ENCODE measurements at places on chromosomes 3 and 15.

DNA sequence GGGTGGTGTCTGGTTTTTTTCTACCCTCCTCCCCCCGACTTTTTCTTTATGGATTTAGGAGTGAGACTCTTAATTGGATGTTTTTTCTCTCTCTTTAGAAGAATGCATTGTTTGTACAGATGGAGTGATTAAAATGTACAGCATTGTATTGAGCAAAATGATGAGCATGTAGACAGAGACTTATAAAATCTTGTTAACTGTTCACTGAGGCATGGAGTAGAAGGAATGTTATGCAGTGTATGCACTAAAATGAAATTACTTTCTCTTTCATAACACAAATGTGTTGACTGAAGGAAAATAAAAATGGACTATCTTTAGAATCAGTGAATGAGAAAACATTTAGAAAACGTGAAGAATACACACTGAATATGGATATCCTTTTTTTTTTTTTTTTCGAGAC, 39.8 kb downstream of the ZFAND6 start:
- no peak for DNase-seq

DNA sequence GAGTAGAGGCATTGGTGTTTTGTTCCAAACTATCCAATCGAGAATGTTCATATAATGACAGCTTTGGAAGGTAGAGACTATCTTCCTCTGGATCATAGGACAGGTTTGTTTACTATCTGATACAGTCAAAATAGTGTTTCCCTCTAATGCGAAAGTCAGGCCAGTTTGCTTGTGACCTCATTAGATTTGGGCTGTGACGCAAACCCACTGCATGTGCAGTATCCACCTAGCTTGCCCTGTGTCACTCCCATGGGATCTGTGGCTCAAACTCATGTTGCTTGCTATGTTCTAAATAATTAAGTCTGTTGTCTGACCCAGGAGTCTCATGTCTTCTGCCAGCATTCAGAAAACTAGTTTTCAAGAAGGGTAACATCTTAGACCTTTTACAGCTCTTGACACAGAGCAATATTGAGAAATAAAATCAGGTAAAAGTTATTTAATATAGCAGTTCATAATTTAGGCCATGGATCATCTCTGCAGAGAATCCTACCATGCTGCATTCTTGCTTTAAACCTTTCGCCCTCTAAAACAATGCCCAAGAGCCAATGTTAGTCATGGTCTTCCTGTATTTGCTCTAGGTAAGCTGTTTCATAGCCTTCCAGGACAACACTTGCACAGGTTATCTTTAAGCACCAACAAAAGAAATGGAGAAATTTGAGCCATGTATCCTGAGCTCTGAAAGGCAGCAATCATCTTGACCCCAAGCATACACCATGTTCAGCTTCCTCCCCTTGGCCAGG, 26.4 kb downstream of the NIT2 start:
- no peak for DNase-seq

- DNase-seq = no peak
These were observed 16.3 kb downstream of the PPP2R3A start for GRCh38 chr3:135981701-135982403.

DNA sequence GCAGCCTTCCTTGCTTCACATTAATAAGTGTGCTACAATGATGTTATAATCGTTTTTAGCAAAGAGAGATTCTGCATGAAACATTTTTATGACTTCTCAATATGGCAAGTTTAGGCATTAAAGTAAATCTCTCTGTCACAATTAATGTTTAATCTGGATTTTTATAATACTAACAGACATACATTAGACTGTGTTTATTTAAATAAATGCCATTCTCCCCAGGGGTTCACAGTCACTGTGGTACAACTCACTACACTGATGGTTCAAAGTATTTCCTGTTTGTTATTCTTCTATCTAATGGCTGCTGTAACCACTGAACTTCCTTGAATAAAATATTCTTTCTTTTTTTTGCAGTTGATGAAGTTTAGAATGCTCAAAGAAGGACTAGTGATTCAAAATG, 59.0 kb downstream of the SLC12A1 start:
- DNase-seq = no peak

DNA sequence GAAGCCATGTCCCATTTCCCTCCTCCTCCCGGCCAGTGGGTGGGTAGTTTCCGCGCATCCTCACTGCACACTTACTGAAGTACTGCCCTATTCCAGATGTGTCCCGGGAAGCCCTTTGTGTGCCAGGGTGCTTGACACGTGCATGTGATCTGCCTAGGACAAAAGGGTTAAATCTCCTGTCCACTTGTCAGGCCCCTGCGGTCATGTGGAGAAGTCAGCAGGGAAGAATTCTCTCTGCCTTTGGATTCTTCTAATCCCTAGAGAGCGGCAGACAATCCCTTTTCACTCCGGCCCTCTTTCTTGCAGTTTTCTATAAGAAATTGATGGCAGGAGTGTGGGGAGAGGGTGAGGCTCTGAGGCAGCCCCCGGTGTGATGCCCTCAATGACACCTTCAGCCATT, 19.8 kb downstream of the ST8SIA2 start:
- no peak for DNase-seq

GRCh38 chr15:57079446-57079845, 161.0 kb downstream of the TCF12 start:
- DNase-seq = no peak

- DNase-seq = no peak
These were observed 602.1 kb downstream of the MAGI1 start for GRCh38 chr3:65436580-65436979.

- DNase-seq = no peak
These were observed 2.6 kb downstream of the SLMAP start for GRCh38 chr3:57758686-57759085.

- DNase-seq = no peak
These were observed 43.9 kb downstream of the MEIS2 start for GRCh38 chr15:37056177-37057121.

DNA sequence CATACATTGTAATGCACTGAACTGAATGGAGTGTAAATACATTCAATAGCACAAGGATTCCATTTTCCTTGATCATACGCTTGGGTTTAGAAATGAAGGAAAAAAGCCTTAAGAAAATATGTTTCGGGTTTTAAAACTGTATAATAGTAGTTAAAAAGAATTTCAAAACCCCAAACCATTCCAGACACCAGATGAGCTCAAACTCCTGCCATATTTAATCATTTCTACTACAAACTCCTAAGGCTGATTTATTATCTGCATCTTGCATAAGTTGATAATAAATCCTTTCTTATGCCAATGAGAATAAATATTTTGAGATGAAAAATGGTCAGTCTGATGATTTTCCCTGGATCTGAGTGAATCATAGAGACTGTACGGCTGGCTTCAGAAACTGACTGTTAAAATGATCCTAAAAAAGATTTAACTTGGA, 51.0 kb downstream of the NR1D2 start:
- no peak for DNase-seq

GRCh38 chr3:160738048-160738447, 18.0 kb upstream of the PPM1L start:
- no peak for DNase-seq

DNA sequence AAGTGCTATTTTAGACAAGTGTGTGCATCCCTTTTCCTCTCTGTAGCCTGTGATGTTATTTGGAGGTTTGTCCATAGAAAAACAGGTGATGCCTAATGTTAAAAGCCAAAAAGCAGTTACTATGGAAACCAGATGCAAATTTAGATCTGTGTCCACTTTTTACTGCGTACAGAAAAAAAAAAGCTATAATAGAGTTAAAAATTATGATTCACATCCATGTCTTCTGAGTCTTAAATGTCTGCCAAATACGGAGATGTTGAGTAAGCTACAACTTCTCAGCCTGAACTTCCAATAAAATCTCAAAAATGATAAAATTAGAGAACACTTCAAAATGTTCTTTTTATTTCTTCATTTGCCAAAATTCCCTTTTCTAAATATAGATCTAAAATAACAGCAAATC, 74.2 kb upstream of the GAP43 start:
- DNase-seq = no peak

DNA sequence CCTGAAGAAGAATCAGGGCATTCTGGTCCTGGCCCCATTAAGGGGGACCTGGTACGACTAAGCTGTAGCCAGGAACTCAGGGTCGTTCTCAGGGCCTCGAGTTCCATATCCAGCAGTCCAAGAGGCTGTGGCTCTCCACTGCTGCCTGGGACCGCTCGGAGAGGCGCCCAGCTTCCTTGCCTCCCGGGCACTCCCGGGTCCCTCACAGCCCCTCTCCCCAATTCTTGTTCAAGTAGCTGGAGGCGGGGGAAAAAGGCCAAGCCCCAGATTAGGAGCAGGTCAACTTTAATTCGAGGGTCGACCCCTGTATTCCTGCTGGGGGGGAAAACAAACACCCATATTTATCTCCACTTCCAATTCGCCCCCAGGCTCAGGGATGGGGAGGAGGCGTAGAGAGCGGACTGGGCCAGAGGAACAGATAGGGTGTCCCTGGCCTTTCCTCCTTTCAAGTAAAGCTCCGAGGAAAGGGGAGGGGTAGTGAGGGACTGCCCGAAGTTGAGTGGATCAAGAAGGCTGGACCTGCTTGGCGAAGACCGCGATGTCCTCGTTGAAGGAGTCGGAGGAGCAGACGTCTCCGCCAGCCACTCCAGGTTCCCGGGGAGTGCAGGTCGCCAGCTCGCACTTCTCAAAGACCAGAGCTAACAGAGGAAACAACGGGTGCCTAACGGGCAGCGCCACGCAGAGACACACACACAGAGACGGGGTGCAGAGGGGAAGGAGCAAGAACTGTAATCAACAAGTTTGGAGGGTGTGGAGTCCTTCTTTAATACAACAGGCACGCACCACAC, 4.4 kb downstream of the MEIS2 start:
- DNase-seq = no peak

DNA sequence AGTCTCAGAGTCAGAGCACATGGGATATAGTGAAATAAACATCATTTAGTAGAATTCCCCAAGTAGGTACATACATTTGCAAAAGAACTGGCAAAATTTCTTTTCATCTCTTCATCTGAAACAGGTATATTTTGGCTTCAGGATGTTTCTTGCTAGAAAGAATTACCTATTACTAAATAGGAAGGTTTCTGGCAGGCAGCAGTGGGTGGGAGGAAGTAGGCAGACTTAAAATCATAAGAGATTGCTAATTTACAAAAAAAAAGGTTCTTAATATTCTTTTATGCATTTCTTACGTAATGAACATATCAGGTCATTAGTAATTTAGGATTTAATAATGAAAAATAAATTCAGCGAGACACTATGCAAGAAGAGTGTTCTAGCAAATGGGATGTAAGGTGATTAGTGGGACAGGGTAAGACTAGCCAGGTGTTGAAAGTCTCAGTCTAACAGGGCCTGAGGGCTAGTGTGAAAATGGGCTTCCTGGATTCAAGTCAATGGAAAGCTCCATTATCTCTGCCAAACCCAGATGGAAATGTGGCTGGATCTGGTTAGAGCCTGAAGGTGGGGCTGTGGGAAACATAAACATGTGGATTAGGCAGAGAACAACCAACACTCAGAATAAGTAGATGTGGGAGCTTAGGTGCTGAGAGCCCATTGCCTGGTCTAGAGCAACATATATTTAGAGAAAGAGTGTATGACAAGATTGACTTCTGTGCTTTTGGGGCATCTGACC, 127.4 kb upstream of the FEZF2 start:
- DNase-seq = no peak

DNA sequence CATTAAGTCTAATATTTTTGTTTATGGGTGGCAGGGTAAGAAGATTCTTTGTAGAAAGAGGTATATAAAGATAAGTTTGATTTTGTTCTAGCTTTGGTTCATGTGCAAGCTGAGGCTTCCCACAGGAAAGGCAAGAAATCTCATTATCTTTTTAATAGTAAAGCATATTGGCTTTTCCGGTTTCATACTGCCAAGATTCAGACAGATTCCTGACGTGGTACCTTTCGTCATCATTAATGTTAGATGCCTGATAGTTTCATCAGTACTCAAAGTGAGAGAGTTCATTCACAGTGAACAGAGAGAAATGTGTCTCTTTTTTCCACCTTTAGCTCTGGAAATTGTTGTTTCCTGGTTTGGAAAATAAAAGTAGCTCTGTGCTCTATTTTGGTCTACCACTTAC, 16.5 kb downstream of the TPM1 start:
- DNase-seq = no peak

DNA sequence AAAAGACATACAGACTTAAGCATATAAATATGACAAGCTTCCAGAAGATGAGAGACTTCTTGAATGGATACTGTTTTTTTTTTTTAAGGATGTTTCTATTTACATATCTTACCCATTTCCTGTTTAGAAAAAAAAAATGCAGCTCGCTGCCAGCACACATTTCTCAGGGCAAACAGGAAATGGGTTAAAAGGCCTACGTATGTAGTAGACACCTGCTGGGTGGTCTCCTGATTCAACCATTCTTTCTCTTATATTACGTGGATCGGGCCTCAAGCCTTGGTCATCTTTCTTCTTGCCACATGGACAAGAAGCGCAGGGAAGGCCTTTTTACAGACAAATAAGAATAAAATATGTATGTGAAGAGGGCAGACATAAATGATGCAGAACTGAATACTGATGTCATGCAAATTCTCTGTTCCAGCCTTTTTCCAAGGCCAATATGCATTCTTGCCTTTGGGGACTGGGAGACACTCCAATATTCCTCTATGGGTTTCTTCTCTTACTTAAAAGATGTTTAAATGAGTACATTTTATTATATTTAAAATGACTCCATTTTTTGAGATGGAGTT, 35.0 kb upstream of the TJP1 start:
- no peak for DNase-seq

GRCh38 chr3:180073561-180073960, 36.8 kb upstream of the PEX5L start:
- DNase-seq = no peak

GRCh38 chr15:93321881-93322282, 232.9 kb upstream of the RGMA start:
- DNase-seq = no peak

GRCh38 chr3:113912552-113913236, 35.1 kb upstream of the ZDHHC23 start:
- DNase-seq = peak; percentile 11

DNA sequence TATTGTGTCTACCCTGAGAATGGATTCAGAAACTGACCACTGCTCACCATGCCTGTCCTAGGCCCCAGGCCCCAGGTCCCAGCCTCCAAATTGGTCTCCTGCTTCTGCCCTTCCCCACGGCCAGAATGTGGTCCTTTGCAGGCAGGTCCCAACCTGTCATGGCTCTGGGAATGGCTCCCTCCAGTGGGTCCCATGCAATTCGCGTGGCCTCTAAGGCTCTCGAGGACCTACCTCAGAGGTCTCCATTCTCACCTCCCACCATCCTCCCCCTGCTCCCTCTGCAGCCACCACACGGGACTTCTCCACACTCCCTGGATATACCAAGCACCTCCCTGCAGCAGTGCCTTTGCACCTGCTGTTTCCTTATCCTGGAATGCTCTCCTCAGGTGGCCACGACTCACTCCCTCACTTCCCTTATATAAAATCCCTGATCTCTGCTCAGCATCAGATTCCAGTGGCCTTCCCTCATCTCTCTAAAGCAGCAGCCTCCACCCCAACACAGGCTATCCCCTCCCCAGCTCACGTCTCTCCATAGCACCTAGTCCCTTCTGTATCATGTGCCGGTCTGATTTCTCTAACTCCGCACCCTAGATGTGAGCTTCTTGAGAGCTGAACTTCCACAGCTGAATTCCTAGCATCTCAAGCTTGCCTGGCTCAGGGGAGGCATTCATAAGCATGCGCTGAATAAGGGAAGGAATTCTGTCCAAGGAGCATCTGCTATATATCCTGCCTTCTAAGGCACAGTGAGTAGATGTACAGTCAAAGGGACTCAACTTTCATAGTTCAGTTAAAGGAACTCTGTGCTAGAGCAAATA, 56.9 kb downstream of the ARRDC4 start:
- no peak for DNase-seq

Measured in GM12891 (cell line).